ENCODE measurements at places on chromosomes 13 and 19.

DNA sequence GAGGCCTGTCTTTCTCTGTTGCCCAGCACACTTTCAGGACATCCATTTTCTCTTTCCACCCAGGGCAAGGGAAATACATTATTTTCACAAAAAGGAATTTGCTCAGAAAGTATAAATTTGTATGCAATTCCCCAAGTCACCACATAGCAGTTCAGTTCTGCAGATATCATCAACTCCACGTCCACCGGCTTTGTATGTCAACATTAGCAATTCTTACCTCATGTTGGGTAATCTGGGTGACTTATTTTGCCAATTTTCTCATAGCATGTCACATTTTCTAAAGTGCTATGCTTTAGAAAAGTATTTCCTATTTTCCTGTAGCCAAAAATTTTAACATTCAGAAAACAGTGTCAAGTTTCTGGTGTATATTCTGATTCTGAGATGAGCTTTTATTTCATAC lies 501.8 kb downstream of the EFNB2 start:
- DNase-seq = no peak

- peak; percentile 35 for DNase-seq
Measured at GRCh38 chr13:42354241-42355091, 82.5 kb downstream of the AKAP11 start.

GRCh38 chr19:33678796-33679585 lies 57.2 kb downstream of the CHST8 start:
- DNase-seq = no peak

- DNase-seq = no peak
Measured at GRCh38 chr19:53818756-53819155, 5.4 kb downstream of the NLRP12 start.
